Liver (tissue), 10 donors: ENCODE measurements at places on chromosomes 5 and 9.

- no peak for DNase-seq
These were observed 4.6 kb upstream of the TXN start for GRCh38 chr9:110260911-110261310.

GRCh38 chr5:135059000-135059923 lies 25.2 kb upstream of the PITX1 start:
- DNase-seq = no peak

DNA sequence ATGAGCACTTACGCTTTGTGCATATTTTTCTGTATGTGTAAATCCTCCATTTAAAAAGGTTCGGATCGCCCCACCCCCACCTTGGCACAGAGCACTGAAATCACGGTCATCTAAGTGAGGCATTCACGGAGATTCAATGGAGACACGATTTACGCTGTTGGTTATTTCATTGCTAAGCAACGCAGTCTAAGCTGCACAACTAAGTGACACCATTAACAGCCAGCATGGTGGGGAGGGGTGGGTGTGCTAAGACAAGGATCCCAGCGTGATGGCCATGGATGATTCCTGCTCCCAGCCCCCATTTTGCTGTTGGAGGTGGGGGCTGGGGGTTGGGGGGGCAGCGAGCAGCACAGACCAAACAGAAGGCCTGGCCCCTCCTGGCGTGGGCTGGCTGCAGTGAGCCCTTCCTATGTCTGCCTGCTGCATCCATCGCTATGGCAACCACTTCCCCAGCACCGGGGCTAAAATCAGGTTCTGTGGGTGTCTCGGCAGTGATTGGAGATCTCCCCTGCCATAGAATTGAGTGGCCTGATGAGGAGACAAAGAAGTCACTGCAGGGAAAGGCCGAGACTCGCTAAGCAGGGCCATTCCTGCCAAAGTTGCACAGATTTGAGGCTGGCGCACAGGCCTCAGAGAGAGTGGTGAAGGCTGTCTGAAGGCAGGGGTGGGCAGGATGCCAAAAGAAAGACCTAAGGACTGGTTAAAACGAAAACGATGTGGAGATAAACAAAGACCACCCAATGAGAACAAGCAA lies 14.3 kb upstream of the MARCHF6 start:
- DNase-seq = no peak

DNA sequence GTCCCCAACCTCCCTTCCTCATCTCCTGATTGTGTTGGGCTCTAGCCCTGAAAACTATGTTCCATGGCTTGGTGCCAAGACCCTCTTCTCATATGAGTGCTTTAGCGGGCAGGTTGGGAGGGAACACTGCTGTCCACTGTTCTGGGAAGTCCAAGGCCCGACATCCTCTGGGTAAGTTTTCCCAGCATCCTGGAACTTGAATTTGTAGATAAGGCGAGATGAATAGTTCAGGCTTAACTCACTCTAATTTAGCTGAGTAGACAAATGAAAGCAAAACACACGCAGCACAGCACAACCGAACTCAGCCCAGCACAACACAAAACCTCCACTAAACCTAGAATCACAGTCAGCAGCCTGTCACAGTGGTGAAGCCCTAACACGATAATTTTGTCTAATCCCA lies 95.3 kb upstream of the SLC28A3 start:
- no peak for DNase-seq

DNA sequence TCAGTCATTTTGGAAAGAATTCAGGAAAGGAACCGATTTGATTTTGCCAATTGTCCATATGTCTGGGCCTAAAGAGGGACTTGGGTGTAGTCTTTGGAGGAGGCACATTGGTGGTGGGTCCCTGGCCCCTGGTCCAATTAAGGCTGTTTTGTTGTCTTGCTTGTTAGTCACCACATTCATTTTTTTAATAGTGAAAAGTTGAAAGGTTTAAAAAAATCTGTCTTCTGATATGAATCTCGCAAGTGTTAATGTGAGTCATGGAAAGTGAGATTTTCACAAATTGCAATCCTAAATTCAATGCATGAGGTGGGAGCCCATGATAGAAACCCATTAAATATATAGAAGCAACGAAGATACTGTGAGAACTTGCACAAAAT lies 165.9 kb upstream of the OTULINL start:
- no peak for DNase-seq
